ENCODE measurements at places on chromosomes 13 and 19.

DNA sequence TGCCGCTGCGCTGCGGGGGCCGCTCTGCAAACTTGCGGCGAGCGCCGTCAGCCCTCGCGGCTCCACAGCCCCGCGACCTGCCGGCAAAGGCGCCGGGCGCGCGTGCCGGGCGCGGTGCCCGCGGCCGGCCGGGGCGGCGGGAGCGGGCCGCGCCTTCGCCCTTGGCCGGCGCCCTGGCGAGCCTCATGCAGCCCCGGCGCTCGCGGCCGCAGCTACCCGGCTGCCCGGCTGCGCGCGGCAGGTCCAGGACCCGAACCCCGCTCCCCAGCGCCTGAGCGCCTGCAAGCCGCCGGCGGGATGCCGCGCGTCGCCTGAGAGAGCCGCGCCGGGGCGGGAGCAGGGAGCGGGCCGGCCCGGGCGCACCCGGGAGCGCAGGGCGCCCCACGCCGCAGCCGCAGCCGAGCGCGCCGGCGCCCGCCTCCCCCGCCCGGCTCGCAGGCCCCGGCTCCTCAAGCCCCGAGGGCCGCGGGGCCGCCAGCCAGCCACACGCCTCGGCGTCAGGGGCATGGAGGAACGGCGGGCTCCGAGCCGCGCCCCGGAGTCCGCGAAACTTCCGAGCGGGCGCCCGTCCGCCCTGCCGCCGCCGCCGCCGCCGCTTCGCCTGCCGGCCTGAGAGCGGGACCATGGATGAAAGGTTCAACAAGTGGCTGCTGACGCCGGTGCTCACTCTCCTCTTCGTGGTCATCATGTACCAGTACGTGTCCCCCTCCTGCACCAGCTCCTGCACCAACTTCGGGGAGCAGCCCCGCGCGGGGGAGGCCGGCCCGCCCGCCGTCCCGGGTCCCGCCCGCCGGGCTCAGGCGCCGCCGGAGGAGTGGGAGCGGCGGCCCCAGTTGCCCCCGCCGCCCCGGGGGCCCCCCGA lies 564 bp downstream of the HS6ST3 start:
- no peaks in the 10 kb centered on the region for H3K36me3 ChIP-seq
- H3K4me1 ChIP-seq: peaks cover 28% of the 10 kb centered on the region
- DNase-seq: peak; percentile 65
- peak overlapping the region; percentile 44 for H3K4me3 ChIP-seq
- H3K27ac ChIP-seq: peak overlapping the region; percentile 72
- H3K27me3 ChIP-seq: peaks cover 37% of the 10 kb centered on the region

- H3K4me3 ChIP-seq: no peak overlapping the region
- no peak for DNase-seq
- no peaks in the 10 kb centered on the region for H3K27me3 ChIP-seq
- H3K4me1 ChIP-seq: no peaks in the 10 kb centered on the region
- no peak overlapping the region for H3K27ac ChIP-seq
Observed at GRCh38 chr13:113632706-113633484, 25.1 kb downstream of the ATP4B start.

DNA sequence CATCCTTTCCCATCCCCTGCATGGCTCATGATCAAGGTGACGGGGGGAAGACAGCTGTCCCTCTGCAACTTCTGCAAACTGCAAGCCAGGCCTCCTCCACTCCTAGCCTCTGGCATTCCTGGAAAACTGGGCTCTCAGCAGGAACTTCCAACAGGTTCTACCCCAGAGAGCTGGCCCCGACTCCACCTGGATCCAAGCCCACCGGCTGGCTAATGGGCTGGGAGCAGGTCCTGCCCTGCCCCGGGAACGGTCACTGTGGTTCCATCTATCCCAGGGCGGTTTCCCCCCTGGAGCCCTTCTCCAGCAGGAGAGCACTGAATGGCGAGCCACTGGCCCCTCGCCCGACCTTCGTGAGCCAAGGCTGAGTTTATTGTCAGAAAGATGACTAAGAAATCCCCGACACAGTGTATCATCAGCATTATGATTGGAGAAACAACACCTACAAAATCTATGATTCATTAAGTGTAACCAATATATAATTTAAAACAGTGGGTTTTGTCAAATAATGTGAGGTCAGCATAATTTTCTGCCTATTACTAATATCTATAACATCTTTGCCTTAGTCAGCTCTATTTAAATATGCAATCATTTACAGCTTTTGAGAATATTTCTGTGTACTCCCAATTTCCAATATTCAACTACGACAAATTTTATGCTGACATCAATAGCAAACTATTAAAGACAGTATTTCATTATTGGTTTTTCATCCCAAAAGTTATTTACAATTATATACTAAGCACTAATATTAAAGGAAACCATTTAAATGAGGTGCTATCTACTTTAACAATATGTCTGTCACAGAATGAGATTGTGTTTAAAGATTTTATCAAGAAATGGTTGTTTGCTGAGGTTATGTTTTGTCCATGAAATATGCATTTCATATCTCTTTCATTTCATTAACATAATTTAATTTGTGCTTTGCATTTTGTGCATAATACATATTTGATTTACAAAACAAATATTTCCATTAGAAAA lies 133.0 kb downstream of the URI1 start:
- no peaks in the 10 kb centered on the region for H3K4me1 ChIP-seq
- DNase-seq: no peak
- H3K27me3 ChIP-seq: no peaks in the 10 kb centered on the region
- H3K27ac ChIP-seq: no peak overlapping the region
- H3K4me3 ChIP-seq: no peak overlapping the region

GRCh38 chr19:7069904-7070226 lies 362 bp downstream of the ZNF557 start:
- peaks cover 44% of the 10 kb centered on the region for H3K36me3 ChIP-seq
- H3K27ac ChIP-seq: peak overlapping the region; percentile 91
- DNase-seq: no peak
- peaks cover 16% of the 10 kb centered on the region for H3K4me1 ChIP-seq
- H3K4me3 ChIP-seq: peak overlapping the region; percentile 98
- no peaks in the 10 kb centered on the region for H3K27me3 ChIP-seq

- H3K27me3 ChIP-seq: no peaks in the 10 kb centered on the region
- peaks cover 16% of the 10 kb centered on the region for H3K4me1 ChIP-seq
- peak overlapping the region; percentile 92 for H3K27ac ChIP-seq
- DNase-seq: no peak
- H3K4me3 ChIP-seq: peak overlapping the region; percentile 95
Observed at GRCh38 chr19:10086591-10087192, 575 bp downstream of the SHFL start.

GRCh38 chr13:30880856-30881155 lies 25.3 kb upstream of the MEDAG start:
- H3K4me1 ChIP-seq: peaks cover 14% of the 10 kb centered on the region
- H3K27ac ChIP-seq: peak overlapping the region; percentile 78
- no peaks in the 10 kb centered on the region for H3K36me3 ChIP-seq
- DNase-seq: no peak
